Brain pericyte (primary cell): ENCODE measurements at places on chromosomes 2 and 18.

DNA sequence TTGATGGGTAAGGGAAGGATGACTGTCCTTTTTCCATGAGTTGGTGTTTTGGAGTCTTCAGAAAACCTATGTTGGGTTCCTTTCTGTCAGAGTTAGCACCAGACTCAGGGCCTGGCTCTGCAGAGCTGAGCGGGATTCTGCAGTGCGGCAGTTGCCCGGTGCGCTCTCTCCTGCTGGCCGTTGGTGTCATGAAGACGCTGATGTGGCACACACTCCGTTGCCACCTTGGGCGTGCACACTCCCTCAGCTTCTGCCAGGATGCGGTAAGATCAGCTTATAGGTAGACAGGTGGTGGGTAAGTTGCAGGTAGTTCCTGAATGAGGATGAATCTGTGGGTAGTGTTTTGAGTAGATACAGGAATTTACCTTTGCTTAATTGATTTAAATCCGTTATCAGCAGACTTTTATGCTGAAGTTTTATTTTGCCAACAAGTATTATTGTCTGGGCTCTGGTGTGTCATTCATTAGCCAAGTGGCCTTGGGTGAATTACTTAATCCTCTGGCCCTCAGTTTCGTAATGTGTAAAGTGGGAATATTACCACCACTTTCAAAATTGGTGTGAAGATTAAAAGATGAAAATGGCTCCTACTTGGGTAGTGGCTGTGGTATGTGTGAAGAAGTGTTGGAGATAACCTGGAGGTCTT is 26.8 kb downstream of the DGKD start:
- no peak for DNase-seq

GRCh38 chr2:204897561-204897960 is 352.3 kb downstream of the PARD3B start:
- no peak for DNase-seq

DNA sequence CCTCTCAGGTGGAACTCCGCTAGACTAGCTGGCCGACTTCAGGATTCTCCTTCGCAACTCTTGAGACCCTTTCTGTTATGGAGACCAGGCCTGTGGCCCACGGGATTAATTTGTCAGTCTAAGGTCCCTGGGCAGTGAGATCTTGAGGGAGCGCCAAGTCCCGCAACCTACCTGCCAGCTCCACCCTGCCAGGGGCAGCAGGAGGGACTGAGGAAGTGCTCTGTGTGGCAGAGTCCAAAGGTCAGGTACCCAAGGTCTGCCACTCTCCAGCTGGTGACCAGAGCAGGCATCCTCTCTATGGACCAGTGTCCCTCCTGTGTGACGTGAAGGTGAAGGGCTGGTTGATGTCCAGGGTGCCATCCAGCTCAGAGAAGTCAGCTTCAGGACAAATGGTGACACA is 4.3 kb upstream of the SPATA3 start:
- DNase-seq, result no peak

GRCh38 chr2:191170301-191170636 is 19.5 kb upstream of the STAT4 start:
- DNase-seq, result no peak

GRCh38 chr2:99772591-99773331 is 282.9 kb upstream of the REV1 start:
- no peak for DNase-seq

- DNase-seq, result no peak
These were observed 52.6 kb upstream of the TMEM163 start for GRCh38 chr2:134771313-134771801.

DNA sequence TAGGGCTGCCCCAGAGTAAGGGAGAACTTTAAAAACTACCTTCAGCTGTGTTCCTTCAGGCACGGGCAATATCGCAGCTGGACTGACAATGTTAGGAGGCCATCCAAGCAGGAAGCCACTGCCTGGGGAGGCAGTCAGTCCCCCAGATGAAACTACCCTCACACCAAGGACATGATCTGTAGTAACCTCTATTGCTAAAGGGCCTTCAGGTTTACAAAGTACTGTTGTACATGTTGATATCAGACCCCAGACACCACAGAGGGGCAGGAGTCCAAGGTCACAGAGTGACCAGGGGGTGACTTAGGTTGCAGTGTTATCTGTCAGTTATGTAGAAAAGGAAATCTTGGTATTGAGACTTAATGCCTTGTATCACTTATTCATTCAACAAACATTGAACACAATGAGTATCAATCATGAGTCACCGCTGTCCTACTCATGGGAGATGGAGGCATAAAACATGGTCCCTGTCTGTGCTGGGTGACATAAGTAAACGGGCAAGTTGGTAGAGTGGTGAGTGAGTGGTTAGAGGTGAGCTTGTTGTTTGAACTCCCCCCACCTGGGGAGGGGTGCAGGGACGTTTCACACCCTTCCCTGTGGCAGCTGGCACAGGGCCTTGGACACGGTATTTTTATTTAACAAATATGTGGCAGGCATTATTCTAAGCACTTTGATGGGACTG is 7.1 kb downstream of the CABLES1 start:
- DNase-seq, result no peak

- DNase-seq, result no peak
These were observed 11.0 kb upstream of the SEMA4C start for GRCh38 chr2:96880891-96881273.

DNA sequence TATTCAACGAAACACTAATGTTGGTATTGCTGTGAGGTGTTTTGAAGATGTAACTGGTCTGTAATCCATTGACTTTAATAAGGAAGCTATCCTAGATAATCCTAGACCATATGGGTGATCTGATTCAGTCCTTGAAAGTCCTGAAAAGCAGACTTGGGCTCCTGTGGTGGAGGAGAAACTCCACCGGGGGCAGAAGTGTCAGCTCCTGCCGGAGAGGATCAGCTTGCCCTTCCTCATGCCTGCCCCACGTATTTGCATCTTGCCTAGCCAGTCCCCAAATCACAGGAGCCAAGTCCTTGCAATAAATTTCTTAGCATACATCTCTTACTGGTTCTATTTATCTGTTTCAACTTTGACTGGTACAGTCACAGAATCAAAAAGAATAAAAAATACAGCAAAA is 144.2 kb upstream of the DLGAP1 start:
- no peak for DNase-seq

DNA sequence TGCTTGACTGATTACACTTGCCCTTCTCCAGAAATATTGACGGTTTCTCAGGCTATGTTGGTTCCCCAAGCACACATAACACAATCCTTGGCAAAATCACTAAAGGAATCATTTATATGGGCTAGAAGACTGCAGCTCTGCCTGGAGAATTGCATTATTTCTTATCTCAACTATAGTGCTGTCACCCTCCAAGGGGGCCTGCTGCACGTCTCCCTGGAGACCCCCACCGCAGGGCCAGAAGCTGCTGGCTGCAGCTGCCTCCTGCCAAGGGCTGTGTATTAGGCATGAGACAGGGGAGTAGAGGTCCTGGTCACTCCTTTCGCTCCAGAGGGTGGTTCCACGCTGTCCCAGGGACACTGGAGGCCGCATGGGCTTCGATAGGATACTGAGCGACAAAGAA is 76.6 kb downstream of the LRRC30 start:
- DNase-seq, result no peak

- no peak for DNase-seq
These were observed 993.5 kb upstream of the DDX18 start for GRCh38 chr2:116820986-116821385.

GRCh38 chr2:237879058-237879430 is 19.6 kb downstream of the RAMP1 start:
- no peak for DNase-seq

GRCh38 chr2:215476424-215476823 is 40.6 kb upstream of the FN1 start:
- no peak for DNase-seq

DNA sequence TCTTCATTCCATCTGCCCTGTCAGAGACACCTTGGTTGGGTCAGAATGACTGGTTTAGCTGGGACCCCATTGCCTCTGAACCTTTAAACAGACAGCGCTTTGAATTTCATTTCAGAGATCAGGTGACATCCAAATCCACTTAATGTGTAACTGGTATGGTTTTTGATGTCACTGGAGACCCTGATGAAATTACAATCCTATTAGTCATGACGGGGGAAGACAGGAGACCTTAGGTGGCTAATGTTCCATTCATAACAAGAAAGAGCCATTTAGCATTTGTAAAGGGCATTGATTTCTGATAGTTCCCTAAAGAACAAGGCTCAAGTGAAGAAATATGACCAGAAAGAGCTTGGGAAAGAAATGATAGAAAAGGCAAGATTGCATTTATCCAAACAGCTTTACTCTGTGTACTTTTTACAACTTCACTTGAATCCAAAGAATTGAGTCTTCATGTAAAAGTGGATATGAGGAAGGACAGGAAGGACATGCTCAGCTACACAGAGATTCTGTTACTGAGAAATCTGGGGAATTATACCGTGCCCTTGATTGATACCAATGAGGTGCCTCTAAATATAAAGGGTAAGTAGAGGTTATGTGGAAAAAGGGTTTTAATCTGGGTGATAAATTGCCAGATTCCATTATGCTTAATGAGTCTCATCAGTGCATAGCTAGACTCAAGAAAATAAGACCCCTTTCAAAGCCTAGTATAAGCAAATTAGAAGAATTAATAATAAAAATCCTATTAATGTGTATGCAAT is 198.2 kb downstream of the NCKAP5 start:
- no peak for DNase-seq

DNA sequence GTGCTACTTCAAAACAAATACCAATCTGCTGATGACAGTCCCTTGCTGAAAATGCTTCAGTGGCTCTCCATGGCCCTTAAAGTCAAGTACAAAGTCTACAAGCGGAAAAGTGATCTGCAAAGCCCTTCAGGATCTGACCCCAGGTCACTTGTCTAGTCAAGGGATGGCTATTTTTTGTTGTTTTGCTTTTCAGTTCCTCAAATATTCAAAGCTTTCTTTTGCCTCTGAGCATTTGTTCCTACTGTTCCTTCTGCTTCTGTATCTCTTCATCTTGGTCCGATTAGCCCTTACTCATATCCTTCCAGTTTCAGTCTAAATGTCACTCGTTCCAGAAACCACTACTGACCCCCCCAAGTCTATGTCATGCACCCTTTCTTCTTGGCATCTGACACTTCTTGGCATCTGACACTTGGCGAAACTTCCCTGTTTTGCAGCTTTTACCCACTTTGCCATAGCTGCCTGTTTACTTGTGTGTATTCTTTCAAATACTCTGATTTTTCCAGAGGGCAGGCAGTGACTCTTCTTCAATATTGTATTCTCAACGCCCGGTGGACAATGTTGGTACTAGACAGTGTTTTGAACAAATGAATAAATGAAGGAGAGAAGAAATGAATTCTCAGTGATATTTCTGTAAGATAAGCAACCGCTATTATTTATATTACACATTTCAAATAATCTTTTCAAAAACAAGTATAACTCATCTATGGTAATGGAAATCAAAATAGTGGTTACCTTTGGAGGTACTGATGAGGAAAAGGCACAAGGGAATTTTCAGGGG is 175.9 kb upstream of the FN1 start:
- no peak for DNase-seq

DNA sequence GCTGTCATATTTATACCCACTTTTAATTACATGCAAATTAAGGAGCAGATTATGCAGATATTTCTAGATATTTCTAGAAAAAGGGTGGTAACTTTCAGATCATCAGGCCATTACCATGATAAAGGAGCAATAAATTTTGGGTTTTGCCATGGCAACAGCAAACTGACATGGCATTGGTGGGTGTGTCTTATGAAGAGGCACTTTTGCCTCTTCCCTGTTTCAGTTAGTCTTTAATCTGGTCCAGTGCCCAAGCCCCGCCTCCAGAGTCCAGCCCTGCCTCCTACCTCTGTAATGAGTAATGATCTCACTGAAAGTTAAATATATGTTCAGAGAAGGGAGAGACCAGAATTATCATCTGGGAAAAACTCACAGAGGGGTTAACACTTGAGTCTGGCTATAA is 124.8 kb downstream of the SCG2 start:
- no peak for DNase-seq

GRCh38 chr2:157032017-157032416 is 225.5 kb upstream of the GALNT5 start:
- DNase-seq, result no peak

- no peak for DNase-seq
These were observed 66.7 kb downstream of the DNMT3A start for GRCh38 chr2:25274868-25275574.

DNA sequence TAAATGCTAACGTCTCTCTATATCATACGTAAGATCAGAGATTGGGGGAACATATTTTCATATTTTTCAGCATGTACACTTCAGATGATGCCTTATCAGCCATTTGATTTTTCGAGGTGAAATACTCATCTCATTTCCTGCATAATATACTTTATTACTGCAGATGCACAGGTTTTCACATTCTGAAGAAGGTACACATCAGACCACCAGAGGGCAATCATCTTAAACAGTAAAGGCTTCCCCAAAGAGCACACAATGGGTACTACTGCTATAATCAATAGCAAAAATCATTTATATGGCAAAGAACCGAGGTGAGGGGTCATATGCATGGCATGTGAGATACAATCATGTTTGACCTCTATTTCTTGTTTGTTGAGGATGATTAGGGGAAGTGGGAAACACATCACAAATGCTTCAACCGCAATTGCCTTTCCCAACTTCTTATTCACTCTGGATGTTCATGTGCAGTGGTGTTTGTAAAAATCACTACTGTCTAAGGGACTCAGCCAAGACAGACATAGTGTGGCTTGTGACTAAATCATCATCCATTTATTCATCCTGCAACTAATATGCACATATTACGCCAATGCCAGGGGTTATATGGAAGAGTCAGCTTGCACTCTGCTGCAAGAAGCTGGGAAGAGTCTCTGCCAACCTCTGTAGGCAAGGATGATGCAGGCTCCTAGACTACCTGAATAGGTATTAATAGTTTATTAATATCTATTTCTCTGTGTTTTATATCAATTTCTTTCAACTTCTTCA is 118.7 kb downstream of the EPB41L3 start:
- peak; percentile 11 for DNase-seq

DNA sequence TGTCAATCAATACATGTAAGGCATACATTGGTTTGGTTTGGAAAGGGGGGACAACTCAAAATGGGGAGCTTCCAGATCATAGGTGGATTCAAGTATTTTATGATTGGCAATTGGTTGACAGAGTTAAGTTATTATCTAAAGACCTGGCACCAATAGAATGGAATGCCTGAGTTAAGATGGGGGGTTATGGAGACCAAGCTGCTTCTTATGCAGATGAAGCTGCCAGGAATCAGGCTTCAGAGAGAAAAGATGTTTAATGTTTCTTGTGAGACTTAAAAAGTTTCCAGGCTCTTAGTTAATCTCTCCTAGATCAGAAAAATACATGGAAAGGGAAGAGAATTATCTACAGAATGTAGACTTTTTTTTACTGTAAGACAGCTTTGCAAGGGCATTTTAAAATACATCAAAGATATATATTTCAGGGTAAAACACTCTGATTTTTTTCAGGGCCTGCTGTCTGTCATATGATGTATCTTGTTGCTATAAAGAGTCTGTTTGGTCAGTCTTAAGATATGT is 1343.2 kb upstream of the LRRTM1 start:
- DNase-seq, result no peak
